ENCODE measurements at places on chromosomes 7 and 10. TPM values are rescaled to one million over a fixed set of nuclear protein-coding genes. Genes with fewer than 3 reads are reported as not detected.

Gene PPP1R3A
- total RNA-seq, result 21.6 TPM

Gene FAM13C
- total RNA-seq, result 6.0 TPM

Gene SPDYE18
- 0.32 TPM for total RNA-seq

Gene CNPY1
- not detected for total RNA-seq

Gene ASZ1
- total RNA-seq, result not detected

Gene CDCA7L
- 0.88 TPM for total RNA-seq

Gene HOXA1
- not detected for total RNA-seq

Gene TRIL
- total RNA-seq, result 0.85 TPM
